Activated gamma-delta T cell (primary cell): ENCODE measurements at places on chromosomes 6 and 20.
A peak's percentile ranks its signal among the peaks of the same experiment; 100 is the strongest.

DNA sequence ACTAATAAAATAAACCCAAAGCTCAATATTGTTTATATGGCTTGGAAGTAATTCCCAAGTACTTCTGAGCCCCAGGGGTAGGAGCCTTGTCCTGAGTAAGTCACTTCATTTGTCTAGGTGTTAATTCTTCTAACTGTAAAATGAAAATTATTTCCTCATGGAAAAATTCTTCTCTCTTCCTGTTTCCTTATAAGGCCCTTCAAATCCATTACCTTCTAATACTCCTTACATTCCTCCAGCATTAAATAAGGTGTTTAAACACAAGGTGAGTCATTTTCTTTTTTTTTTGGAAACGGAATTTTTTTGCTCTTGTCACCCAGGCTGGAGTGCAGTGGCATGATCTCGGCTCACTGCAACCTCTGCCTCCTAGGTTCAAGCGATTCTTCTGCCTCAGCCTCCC, 41.9 kb downstream of the PRR18 start:
- DNase-seq = no peak

DNA sequence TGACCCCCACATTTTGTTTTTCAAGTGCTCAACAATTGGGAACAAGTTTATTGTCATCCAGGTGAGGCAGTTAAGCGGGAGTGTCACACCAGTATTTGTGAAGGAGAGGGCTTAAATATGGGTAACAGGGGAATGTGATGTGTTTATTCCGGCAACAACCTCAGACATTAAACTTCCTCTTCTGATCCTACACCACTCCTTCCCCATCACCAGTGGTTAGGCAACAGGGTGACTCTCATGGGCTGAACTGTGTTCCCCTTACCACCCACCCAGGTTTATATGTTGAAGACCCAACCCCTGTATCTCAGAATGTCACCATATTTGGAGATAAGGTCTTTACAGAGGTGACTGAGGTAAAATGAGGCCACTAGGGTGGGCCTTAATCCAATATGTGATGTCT, 52.1 kb upstream of the RNF182 start:
- DNase-seq = no peak

- peak; percentile 29 for DNase-seq
Observed at GRCh38 chr20:48826883-48827771, 672 bp downstream of the PREX1 start.

- DNase-seq = no peak
Observed at GRCh38 chr6:37441651-37442050, 8.6 kb downstream of the CMTR1 start.

- no peak for DNase-seq
Observed at GRCh38 chr6:32794510-32794909, 22.3 kb downstream of the HLA-DOB start.

DNA sequence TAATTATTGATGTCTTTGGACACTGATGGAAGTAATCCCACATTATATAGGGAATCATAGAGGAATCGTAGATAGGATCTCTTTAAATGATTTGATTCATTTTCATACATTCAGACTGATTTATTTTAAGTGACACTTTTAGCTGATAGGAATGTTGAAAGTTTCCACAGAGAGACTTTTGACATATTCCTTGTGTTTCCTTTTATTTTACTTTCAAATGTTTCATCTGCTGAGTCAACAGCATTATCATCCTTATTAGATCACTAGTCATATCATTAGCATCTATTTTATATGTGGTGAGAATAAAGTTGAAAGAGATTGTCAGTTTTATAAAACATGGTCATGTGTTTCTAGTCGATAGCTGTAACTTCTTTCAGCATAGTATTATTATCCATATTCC, 13.4 kb downstream of the DCBLD1 start:
- no peak for DNase-seq

DNA sequence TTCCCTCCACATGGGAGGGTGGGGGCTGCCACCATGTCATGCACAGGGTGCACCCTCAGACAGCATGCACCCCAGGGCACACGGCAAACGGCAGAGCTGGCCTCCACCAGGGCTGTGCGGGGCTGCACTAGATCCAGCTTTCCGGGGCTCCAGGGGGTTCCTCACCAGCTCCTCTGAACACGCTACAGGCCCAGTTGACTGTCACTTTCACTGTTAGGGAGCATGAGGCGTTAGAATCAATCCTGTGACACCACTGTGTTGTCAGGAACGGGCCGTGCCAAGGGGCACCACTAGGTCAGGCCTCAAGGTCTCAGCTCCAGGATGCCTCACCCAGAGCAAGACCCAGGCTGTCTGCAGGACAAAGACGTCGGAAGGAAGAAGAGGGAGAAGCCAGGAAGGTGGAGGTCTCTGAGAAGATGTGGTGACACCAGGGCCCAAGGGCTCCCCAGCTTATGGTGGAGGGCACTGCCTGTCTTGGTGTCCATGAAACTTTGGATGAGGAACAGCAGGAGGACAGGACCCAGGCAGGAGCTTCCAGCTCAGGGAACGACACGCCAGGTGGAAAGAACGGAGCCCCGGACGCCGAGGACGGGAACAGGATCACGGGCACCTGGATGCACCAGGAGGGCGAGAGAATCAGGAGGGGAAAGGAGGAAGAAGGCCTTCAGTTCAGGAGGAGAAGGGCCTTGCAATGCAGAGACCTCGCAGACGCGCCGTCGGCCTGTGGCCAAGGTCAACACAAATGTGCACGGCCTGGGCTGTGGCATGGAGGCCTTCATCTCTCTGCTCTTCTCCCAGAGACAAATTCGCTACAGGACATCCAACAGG, 49.5 kb downstream of the YTHDF1 start:
- no peak for DNase-seq

DNA sequence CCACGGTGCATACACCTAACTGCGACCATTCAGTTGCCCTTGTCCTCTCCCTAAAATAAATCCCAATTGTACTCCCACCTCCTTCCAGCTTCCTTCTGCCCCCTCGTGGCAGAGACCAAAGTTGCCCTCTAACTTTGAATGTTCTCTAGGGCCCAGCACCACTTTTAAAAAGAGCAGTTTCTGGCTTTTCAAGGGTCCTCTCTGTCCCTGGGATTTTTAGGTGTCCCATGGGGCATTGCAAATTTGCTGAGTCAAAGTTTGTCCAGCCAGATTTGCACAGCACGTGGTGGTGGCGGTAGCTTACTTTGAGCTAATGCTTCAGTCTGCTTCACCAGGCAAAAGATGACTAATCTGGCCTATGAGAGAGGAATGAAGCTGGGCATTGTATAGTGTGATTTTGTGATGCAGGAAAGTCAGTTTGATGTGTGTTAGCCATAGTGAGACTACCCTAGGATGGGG, 100.2 kb downstream of the PERP start:
- no peak for DNase-seq

DNA sequence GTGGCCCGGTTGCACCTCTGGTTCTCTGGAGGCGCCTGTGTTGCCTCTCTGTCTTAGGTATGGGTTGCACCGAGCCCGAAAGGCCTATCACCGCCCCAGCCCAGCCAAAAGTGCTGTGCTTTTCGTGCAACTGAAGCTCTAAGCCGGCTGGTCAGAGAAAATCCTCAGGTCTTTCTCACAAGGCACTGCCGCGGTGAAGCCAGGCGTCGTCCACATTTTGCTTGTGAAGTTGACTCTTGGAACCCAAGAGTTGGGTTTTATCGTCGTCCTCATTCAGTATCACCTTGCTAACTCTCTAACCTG, 726 bp upstream of the EMILIN3 start:
- no peak for DNase-seq

DNA sequence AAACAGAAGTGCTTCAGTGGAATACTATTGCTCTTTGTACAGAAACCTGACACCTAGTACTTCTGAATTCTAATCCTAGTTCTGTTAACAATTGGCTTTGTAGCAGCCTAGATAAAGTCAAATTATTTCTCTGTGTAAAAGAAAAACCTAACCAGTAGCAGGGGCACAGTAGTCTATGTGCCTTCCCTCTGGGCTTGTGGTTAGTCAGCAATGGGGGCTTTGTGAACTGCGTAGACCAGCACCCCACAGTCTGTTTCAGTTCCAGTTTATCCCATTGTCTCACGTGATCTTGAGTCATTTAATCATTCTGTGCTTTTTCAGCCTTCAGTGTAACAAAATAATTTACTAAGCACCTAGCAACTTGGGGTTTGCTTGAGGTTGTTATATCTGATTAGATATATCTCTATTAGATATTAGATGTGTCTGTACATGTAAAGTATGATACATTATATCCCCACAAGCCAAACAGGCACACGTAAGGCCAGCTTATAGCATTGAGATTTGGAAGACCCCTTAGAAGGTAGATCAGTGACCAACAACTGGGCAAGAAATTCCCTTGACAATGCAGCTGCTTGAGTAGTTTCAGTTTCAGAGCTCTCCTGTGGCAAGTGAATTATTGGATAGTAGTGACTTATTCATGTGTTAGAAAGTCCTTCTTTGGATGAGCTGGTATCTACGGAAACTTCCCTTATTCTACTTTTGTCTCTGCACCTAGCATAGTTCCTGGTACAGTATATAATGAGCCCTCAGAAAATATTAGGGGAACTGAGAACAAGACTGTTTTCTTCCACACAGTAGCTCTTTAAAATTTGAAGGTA, 27.9 kb upstream of the CCR6 start:
- no peak for DNase-seq

GRCh38 chr20:21063276-21063675, 42.9 kb downstream of the LINC00237 start:
- DNase-seq = no peak

DNA sequence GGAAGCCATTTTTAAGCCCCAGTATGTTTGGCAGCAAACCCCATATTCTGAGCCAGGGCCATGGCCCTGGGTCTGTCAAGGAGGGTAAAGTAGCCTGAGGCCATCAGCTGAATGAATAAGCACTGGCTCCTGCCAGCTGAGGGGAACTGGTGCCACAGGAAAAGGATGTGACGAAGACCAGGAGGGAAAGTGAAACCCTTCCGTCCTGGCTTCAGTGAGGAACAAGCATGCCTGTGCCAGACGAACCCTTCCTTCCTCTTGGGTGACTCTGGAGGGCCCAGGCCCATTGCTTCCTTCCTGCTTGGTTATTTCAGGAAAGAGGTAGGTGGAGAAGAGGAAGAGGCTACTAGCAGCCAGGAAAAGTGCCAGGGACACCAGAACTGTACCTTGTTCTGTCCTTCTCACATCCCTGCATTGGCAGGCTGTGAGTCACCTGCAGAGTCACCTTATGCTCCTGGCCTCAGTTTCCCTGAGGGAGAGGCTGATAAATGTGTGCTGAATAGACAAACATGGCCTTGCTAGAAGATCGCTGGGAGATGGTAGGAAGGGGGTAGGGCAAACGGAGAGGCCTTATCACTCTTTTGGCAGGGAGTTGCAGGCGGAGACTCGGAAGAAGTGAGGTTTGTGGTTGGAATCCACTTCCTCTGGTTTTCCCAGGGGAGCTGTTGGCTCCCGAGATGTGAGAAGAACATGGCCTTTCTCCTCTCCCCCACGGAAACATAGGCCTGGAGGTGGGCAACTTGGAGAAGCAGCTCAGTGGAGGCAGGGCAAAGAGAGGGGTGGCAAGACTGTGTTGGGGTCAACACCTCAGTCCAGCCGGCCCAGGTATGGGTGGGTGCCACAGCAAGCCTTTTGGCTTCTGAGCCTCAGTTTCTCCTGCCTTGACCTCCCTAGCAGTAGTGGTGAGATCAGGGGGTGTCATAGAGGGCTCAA, 37.4 kb downstream of the COX4I2 start:
- DNase-seq = no peak

DNA sequence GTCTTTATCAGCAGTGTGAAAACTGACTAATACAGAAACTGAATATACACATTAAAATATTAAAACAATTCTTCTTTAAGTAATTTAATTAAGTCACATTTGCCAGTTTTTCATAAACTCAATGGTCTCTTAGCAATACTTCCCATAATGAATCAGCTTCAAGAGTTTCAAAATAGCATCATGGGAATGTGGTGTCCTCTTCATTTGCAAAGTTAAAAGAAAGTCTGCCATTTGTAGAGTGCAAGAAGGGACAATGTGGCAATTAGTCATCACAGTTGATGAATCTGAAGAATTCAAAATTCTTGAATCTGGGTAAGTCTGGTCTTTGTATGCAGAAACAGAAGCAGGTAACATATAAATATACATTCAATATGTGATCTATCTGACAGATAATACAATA, 38.7 kb downstream of the SYNE1 start:
- no peak for DNase-seq
